ENCODE measurements at places on chromosomes 2 and 18.

DNA sequence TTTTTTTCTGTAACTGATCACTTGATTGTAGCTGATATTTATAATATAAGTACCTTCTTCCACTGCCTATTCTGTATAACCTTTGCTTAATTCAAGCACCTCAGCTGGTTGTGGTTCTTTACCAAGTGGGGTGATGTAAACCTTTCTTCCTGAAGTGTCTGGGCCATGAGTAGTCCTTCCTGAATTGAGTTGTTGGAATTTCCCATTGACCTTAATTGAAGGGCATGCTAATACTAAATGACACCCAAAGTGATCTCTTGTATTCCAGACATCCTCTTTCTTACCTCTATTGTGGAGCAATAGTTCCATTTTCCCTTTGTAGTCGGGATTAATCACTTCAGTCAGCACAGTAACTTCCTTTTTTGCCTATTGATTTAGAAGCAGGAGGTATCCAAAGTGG lies 1496.8 kb upstream of the CELF4 start:
- DNase-seq = no peak

- peak; percentile 43 for DNase-seq
These were observed at the start of gene KCNS3 for GRCh38 chr2:17878281-17879136. Gene KCNS3, plus strand, starts transcription at chr2:17878667. Its CDS starts 52,342 bp downstream, at chr2:17931009.

DNA sequence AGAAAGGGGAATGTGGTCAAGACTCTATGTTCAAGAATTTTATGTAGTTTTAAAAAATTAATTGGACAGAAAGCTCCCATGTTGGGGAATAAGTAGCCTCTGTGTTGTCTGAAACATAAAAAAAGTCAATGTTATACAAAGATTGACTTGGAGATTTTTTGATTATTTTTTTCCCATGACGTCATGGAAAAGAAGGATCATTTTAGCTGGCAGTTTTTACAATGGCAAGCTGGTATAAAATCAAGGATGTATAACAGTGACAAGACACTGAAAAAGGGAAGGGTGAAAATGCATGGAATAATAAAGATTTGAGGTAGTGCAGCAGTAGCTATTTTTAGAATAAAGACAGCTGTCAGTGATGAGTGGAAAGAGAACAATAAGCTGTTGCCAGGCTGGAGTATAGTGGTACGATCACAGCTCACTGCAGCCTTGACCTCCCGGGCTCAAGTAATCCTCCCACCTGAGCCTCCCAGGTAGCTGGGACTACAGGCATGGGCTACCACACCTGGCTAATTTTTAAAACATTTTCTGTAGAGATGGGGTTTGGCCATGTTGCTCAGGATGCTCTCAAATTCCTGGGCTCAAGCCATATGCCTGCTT lies 9.2 kb downstream of the SLC39A10 start:
- DNase-seq = no peak

- DNase-seq = no peak
These were observed 556.1 kb downstream of the CMPK2 start for GRCh38 chr2:6309415-6310255.

- no peak for DNase-seq
These were observed 22.1 kb downstream of the ACADL start for GRCh38 chr2:210203147-210203546.

GRCh38 chr2:154620471-154620870 lies 78.0 kb upstream of the KCNJ3 start:
- DNase-seq = no peak

- DNase-seq = no peak
These were observed 299.1 kb downstream of the NRXN1 start for GRCh38 chr2:50732796-50733195.

GRCh38 chr2:27645197-27645596 lies 16.3 kb downstream of the GPN1 start:
- no peak for DNase-seq

DNA sequence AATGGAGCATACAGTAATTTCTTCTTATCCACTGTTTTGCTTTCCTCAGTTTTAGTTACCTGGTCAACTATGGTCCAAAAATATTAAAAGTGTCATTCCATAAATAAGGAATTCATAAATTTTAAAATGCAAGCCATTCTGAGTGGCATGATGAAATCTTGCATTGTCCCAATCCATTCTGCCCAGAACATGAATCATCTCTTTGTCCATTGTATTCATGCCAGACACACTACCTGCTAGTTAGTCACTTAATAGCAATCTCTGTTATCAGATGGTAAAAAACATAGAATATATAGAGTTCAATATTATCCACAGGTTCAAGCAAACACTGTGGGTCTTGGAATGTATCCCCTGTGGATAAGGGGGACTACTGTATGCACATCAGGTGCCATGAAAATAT lies 872.2 kb upstream of the NXPH2 start:
- DNase-seq = no peak

GRCh38 chr2:225056330-225057073 lies 14.2 kb upstream of the DOCK10 start:
- DNase-seq = no peak

GRCh38 chr2:171862501-171862900 lies 31.5 kb downstream of the SLC25A12 start:
- DNase-seq = no peak

DNA sequence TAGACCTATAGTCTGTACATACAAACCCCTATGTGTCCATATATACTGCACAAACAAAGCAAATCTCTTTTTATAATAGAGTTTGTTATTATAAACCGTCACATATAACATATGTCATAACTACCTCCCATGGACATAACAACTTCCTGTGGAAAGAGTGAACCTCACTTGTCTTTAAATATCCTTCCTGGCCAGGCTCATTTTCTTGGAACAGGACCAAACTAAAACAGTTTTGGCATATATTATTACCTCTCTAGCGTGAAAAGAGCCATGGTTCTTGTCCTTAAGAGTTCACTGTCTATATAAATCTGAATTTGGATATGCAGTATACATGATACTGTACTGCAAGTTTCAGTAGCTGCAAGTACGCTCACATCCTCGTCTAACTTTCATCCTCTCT lies 28.3 kb upstream of the DNAJC27 start:
- DNase-seq = no peak

DNA sequence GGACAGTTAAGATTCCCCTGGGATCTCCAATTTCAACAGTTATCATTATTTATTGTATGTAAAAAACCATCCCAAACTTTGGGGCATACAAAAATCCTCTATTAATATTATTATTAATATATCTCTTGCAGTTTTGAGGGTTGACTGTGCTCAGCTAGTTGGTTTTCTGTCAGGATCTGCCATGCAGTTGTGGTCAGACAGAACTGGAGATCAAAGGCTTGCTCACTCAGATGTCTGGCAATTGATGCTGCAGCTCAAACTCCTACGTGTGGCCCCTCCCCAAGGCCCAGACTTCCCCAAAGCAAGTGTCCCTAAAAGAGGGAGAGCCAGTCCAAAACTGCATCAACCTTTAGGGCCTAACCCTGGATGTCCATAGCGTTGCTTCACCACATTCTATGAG lies 204.7 kb downstream of the TTC32 start:
- no peak for DNase-seq

GRCh38 chr2:20393986-20394385 lies 43.3 kb upstream of the PUM2 start:
- no peak for DNase-seq

Measured in right hindlimb (tissue), 1 donor.